ENCODE measurements at places on chromosomes 5 and 9. TPM values are rescaled to one million over a fixed set of nuclear protein-coding genes. Genes with fewer than 3 reads are reported as not detected.

The SPINK6 gene
- not detected for total RNA-seq

The CCDC187 gene
- not detected for total RNA-seq

The DRD1 gene
- not detected for total RNA-seq

The RAB14 gene
- total RNA-seq, result 23.4 TPM

The UBLCP1 gene
- total RNA-seq, result 27.4 TPM

The CXXC5 gene
- 253 TPM for total RNA-seq

The EQTN gene
- total RNA-seq, result not detected

The PCDHGA10 gene
- 32.1 TPM for total RNA-seq

The ENG gene
- total RNA-seq, result 10.5 TPM

The SLC44A1 gene
- 55.5 TPM for total RNA-seq

The CA9 gene
- 0.10 TPM for total RNA-seq

The ADAMTSL2 gene
- 8.1 TPM for total RNA-seq

The ORM2 gene
- not detected for total RNA-seq

The PCDHB15 gene
- 4.6 TPM for total RNA-seq

The IL9 gene
- total RNA-seq, result not detected

The NR5A1 gene
- total RNA-seq, result not detected

The DDX4 gene
- total RNA-seq, result not detected

The SHOC1 gene
- total RNA-seq, result not detected

The TLR4 gene
- total RNA-seq, result 7.9 TPM

The TMEM252 gene
- total RNA-seq, result not detected

The PCDHA1 gene
- 0.10 TPM for total RNA-seq

The ZNF782 gene
- 5.7 TPM for total RNA-seq

The SPATA31A3 gene
- not detected for total RNA-seq

The SERF1A gene
- total RNA-seq, result 11.0 TPM

The PCDHB8 gene
- 10.4 TPM for total RNA-seq

Measured in myocyte (in vitro differentiated cells).